ENCODE measurements at places on chromosomes 5 and 9. TPM values are rescaled to one million over a fixed set of nuclear protein-coding genes. Genes with fewer than 3 reads are reported as not detected.

GRCh38 chr5:154587123-154588026 lies 109.3 kb upstream of the HAND1 start:
- no peak for DNase-seq

DNA sequence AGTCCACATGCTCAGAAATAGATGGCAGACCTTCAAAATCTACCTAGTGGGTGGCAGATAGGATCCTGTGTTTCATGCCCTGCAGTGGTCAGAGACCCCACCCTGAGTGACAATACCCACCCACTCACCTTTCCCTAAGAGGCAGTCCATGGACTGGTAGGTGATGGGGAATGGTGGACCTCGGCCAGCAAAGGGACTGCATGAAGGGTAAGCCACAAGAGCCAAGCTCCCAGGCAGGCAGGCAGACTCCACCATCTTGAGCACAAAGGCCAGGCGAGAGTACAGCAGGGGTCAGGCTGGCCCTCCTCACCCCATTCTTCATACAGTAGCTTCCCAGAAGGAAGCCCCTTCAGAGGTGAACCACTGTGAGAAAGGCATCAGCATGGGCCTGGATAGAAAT lies 78.4 kb downstream of the SYK start:
- DNase-seq, result no peak

GRCh38 chr9:105690742-105691141 lies 3.6 kb upstream of the TMEM38B start:
- no peak for DNase-seq

DNA sequence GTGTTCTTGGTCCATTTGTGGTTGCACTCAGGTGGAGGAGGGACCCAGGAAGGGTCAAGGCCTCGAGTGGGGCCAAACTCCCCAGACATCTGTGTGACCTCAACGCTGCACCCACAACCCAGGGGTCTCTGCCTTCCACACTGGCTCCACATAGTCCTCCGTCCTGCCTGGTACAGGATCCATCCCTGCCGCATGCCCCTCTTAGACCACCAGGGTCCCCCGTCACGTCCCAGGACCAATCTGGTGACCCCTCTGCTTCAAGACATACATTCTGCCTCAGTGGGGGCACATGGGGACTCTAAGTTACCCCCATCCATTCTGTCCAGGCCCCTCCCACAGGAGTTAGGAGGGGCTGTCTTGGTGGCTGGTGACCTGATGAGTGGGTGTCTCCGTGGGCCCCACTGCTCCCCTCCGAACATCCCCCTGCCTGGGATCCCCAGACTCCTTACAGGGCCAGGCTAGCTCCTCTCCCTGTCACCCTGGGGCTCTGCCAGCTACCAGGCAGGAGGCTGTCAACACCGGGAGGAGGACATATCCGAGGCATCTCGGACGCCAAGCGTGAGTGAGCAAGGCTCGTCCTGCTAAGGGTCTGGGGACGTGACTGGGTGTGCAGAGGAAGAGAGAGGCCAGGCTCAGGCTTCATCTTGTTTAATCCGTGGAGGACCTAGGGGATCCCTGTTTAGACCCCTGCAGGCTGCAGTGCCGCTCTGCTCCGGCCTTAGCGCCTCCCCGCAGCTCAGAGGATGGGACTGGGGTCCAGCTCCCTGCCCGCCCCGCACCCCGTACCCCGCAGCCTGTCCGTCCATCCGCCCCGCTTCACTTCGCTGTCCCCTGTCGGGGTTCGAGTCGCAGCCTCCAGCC lies 32.3 kb downstream of the TSPAN17 start:
- no peak for DNase-seq

DNA sequence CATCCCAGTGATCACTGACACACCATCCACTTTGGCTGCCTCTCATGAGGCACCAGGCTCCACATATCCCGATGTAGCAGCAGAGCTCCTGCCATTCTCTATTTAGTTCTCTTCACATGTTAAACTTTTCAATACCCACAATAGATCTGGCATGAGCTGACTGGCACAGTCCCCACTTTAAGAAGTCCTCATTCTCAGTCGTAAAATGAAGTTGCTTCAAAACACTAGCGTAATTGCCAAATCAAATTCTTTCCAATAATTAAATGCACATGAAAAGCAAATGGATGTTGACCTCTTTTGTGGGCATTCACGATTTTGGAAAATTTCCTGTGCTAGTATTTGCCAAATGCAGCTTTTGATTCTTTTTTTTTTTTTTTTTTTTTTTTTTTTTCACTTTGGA lies 32.4 kb downstream of the HAPLN1 start:
- no peak for DNase-seq

DNA sequence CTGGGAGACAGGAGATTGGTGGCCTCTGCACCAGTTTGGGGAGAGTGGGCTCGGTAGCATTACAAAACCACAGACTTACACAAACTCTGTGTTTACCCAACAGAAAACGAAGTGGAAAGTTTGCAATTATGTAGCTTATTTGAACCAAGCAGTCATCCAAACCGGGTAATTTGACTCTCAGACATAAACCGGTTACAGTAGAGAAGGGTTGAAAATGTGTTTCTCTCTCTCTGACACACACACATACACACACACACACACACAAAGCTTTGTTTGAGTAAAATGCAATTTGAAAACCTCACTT lies 97.1 kb upstream of the ZNF608 start:
- DNase-seq, result no peak

The AIF1L gene
- 0.34 TPM for total RNA-seq

The XPA gene
- 11.3 TPM for total RNA-seq
